Retinal pigment epithelial cell (primary cell): ENCODE measurements at places on chromosomes 12 and 14.

GRCh38 chr14:32349322-32349721 lies 20.2 kb downstream of the AKAP6 start:
- no peak for DNase-seq

GRCh38 chr14:78985668-78986381 lies 815.7 kb downstream of the NRXN3 start:
- no peak for DNase-seq

DNA sequence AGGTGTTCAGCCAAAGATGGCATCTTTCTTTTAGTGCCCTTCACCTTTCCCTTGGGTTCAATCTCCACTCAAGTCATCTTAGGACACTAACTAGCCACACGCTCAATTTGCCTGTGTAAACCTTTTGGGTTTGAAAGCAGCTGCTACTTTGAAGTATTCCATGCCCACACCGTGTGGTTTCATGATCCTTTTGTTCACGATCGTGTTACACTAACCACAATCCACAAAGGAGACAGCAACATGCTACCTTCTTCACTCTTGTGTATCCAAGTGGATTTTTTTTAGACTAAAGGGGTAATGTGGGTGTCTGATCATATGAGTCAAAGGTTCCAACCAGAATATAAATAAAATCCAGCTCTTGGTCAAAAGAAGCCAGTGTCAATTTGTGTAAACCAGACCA lies 122.7 kb upstream of the FAR2 start:
- no peak for DNase-seq

GRCh38 chr14:52917735-52918134 lies 33.1 kb downstream of the FERMT2 start:
- DNase-seq: no peak

DNA sequence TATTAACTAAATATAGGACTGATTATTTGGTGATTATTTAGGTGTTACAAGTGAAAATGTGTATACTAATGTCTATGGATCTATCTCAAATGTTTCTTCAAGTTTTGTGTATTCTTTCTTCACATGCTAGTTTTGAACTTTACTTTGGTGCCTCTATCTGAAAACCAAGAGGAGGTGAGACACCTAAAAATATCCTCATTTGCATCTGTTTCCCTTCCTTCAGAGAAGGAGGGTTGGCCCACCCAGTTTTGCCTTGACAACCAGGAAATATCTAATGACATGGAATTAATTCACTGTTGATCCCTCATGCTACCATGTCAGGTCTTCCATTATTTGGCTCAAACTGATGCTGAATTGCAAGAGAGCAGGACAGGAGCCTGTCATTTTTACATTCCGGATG lies 500.4 kb downstream of the NELL2 start:
- no peak for DNase-seq

GRCh38 chr14:31138301-31138700 lies 69.3 kb downstream of the HECTD1 start:
- DNase-seq: no peak

- DNase-seq: peak; percentile 46
Measured at GRCh38 chr12:79360936-79361335, 329.8 kb downstream of the PAWR start.

DNA sequence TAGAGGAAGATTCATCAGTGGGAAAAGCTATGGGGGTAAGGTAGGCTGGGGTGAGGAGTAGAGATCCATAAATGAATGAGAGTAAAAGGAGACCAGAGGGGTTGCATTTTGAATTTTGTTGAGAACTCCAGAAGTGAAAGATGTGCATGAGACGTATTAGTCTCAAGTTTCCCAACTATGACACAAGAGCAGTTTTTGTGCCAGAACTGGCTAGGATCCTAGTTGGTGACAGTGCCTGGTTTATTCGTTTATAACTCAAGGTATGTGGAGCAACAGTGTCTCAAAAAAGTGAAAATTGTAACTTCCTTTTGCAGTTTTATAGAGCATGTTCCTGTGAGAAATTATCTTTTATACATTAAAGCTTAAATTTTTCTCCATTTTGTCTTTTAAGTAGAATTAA lies 377.0 kb downstream of the NPAS3 start:
- DNase-seq: no peak

DNA sequence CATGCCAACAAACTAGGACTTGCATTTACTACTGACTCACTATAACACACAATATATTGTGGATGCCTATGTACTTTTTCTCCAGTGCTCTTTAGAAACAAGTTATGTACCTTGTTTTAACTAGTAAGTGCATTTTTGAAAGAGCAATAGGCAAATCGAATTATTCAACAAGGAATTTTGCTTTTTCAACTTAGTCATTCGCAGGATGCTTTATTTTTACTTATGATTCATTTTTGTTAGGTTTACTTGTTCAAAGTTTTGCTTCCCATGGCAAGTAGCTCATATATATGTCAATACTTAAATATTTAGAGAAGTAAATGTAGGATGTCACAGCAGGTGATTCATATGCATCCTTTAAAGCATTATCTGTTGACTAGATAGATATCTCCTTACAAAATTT lies 149.8 kb downstream of the PELI2 start:
- no peak for DNase-seq
